ENCODE measurements at places on chromosomes 12 and 14.

- DNase-seq = no peak
These were observed 14.7 kb downstream of the PCBP2 start for GRCh38 chr12:53466640-53467039.

- peak; percentile 68 for DNase-seq
These were observed 78.0 kb downstream of the NOC4L start for GRCh38 chr12:132222096-132222807.

- DNase-seq = no peak
These were observed 63.4 kb upstream of the SLCO1C1 start for GRCh38 chr12:20631711-20632110.

- no peak for DNase-seq
These were observed 875 bp downstream of the IRAK3 start for GRCh38 chr12:66189889-66190288.

DNA sequence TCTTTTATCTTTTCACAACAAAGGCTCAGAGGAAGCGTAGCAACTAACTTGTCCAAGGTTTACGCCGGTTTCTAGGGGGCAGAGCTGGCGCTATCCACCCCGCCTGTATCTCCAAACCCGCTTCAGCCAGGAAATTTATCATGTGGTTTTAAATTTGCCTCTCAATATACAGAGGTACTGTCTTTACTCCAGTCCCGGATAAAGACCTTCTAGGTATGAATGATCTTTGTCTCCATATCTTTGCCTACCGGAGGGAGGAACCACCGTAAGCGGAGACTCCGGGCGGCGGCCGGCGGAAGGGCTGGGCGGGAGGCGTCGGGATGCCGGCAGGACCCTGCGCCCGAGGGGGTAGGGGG lies 693 bp upstream of the RIMKLB start:
- peak; percentile 48 for DNase-seq

DNA sequence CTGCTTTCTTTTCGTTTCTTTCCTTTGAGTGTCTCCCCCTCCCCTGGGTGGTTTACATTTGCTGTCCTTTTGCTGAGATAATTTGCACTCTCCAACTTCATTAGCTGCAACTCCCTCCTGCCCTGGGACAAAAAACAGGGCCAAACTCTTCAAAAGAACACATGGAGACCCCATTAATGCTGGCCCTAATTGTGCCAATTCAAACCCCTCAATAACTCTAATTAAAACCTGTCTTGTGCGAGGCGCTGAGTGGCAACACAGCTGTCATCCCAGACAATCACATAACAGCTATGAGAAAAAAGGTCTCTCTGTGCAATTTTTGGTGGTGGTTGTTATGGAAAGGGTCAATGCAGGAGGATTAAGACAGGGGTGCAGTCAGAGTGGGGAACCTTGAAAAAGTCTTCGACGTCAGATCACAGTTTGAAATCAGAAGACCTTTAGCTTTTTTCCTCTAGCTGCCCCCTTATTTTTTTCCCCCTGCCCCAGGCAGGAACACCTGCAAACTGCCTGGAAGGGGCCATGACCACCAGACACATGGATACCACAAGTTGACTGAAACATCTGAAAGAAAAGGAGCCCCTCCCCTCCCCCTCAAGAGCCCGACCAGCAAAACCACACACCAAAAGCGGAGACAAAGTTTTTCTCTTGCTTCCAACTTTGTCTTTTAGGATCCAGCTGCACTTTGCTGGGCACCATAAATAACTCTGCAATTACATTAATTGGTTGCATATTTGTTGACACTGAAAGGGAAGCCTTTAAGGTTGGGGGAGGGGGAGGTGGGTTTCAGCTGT lies 26.5 kb upstream of the SMOC1 start:
- DNase-seq = no peak

DNA sequence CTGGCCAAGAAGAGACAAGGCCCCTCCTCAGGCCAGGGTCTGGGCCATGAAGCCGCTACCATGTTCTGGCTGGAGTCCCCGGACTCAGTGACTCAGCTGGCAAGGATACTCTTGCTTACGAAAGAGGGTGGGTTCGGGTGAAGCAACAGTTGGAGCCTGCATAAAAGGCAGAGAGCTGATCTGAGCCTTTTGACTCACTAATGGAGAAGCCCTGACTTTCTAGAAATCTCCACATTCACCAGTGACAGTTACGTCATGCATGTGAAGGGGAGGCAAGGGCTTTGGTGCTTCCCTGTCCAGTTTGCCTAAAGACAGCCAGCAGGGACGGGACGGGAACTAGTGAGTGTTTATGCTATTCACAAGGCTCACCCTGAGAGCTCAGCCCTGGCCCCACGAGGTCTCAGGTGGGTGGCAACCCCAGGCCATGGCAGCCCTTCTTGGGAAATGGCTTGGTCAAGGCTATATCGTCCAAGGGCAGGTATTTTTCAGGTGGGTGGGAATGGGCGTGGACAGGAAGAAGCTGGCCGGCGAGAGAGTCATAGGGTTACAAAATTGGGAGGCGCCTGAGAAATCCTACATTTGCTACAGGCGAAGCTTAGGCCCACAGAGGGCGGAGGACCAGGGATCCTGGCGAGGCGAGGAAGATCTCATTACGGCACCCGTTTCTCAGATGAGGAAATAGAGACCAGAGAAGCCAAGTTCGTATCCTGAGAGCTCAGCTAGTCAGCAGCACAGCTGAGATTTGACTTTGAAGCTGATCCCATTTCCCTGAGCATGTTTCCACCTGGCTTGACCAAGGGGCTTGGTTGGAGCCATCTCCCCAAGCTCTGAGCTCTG lies 314.6 kb downstream of the BCL11B start:
- DNase-seq = no peak

DNA sequence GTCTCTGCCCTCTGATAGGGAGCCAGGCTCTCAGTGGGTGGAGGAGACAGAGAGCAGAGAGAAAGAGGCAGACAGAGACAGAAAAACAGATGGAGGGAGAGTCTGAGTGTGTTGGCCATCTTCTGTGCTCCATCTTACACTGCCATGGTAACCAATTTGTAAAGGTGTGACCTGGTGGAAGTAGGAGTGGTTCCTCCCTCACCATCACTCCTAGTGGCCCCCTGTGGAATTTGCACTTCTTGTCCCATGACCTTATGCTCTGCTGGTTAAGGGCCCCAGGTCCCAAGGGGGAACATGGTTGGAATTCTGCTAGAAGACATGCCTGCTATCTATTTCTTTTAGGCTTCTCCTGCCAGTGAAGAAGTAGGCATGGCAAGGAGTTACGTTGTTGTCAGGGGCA lies 376.7 kb upstream of the CCDC196 start:
- no peak for DNase-seq

GRCh38 chr14:99247101-99247729 lies 24.8 kb downstream of the BCL11B start:
- no peak for DNase-seq

- DNase-seq = peak; percentile 8
These were observed 59.0 kb downstream of the GALNT16 start for GRCh38 chr14:69318901-69319475.
